ENCODE measurements at places on chromosomes 1 and 21.
A peak's percentile ranks its signal among the peaks of the same experiment; 100 is the strongest.

DNA sequence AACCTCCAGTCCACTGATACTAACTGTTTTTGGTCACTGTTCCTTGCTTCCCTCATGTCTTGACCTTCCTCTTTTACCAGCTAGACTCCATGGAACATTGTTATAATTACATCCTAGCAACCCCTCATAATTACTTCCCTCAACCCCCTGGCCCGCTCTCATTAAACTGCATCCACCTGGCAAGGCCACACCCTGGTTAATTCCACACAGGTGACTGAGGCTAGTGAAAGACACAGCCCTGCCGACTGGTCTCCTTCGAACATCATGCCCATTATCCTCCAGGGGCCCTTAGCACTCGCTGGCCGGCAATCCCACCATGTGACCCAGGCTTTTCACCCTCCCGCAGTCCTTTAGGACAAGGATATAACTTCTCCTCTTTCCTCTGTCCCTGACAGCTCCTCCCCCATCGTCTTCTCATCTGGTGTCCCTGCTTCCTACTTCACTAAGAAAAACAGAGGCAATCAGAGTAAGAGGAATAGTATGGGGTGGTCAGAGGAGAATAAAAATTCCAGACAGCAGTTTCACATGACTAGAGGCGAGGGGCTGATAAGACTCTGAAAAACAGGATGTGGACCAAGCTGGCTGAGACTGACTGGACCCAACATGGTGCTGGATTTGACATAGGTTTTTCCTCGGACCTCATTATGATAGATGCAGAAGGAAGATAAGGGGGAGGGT, 8.8 kb upstream of the TENT5B start:
- no peak for DNase-seq

GRCh38 chr1:99599678-99600175, 46.2 kb upstream of the PALMD start:
- peak; percentile 77 for DNase-seq

GRCh38 chr1:227944090-227944930, 3.4 kb downstream of the WNT9A start:
- DNase-seq = no peak

DNA sequence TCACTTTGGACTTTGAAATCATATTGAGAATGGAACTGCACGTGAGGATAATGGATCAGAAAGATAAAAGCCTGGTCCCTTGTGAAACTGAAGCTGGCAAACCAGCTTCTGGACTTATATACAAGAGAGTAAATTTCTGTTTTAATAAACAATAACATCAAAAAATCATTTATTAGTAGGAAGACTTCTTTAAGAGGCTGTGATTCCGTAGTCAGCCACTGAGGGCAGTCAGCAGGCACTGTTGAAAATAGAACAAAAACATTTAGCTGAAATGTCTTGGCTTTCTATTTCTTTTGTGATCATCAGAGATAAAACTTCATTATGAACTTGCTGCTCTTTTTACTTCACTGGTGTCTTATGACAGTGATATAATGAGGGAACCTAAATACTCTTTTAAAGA, 489.4 kb downstream of the PCP4 start:
- no peak for DNase-seq

DNA sequence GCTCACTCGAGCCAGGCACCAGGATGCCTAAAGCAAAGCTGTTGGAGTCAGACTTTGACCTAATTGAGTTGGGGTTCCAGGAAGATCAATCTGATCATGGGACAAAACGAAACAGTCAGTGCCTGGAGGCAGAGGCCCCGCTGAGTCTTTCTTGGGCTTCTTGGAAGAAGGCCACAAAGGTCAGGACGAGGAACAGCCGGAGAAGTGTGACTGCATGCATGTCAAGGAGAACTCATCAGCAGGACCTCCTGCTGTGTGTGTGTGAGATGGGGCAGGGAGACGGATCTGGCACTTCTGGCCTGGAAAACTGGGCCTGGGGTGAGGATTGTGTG, 190.8 kb downstream of the CAMTA1 start:
- no peak for DNase-seq

Measured in AG04450 (cell line).